ENCODE measurements at places on chromosomes 2 and 18.

DNA sequence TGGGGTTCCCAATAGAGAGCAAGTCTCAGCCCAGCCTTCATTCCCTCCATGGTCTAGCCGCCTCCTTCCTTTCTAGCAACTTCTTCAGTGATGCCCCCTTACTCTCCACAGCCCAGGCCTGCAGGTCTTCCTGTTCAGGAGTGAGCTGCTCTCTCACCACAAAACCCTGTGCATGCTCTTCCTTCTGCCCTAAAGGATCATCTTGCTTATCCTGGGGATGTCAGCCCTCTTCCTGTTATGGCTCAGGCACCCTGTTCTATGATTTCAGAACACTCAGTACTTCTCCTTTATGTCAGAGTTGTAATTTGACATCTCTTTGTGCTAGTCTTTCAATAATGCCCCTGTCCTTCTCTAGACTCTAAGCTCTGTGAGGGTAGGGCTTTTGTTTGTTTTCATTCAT is 19.4 kb downstream of the TMEM178A start:
- DNase-seq: no peak

- no peak for DNase-seq
Measured at GRCh38 chr2:205190528-205190927, 491.8 kb upstream of the NRP2 start.

DNA sequence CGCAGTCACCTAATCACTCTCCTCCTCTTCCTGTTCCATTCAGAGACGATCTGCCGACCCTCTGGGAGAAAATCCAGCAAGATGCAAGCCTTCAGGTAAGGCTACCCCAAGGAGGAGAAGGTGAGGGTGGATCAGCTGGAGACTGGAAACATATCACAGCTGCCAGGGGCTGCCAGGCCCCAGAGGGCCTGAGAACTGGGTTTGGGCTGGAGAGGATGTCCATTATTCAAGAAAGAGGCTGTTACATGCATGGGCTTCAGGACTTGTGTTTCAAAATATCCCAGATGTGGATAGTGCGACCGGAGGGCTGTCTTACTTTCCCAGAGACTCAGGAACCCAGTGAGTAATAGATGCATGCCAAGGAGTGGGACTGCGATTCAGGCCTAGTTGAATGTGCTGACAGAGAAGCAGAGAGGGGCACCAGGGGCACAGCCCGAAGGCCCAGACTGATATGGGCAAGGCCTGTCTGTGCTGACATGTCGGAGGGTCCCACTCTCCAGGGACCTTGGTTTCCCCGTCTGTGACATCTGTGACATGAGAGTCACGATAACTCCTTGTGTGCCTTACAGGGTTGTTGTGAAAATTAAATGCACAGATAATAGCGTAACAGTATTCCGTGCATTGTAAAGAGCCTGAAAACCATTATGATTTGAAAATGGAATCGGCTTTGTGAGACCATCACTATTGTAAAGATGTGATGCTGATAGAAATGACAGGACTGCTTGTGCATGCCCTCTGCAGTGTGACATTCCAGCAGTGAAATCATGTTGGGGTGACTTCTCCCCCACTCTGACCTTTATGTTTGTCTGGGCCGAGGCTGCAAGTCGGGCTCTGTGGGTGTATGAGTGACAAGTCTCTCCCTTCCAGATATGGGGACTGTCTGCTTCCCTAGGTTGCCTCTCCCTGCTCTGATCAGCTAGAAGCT is 510 bp downstream of the IL1RN start:
- no peak for DNase-seq

- no peak for DNase-seq
Measured at GRCh38 chr18:13577091-13577697, 149.2 kb downstream of the FAM210A start.

- DNase-seq: no peak
Measured at GRCh38 chr18:3234457-3234856, 13.1 kb upstream of the MYL12A start.

DNA sequence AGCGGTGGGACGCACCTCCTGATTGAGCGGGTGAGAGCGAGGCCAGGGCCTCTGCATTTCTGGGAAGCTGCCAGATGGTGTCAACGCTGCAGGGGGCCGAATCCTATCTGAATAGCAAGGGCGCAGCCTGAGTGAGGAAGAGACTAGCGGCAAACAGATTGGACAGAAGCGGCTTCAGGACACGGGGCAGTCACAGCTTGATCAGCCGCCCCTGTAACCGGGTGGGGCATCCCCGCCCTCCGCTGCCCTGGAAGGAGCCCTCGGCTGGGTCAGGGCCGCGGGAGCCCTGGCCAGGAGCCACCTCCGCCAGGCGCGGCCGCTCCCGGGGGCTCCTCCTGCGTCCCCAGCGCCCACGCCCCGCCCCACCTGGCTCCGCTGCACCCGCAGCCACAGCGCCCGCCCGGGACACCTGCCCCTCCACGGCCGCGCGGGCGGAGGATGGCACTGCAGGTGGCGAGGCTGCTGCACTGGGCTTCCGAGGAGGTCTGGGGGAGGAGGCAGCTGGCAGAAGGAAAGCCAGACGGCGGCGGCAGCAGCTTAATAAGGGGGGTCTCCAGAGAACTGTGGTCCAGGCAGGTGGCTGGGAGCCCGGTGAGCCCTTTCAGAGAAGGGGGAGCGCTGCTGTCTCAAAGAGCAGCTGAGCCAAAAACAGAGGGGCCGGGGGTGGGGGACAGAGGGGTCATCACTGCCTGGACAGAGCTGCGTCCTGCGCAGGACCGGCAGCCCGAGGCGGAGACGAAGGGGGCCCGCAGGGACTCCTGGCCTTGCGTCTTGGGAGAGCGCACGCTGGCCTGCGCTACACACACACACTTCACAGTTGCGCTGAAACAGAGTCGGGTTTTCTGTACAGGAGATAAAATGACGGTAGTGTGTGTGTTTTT is 18.8 kb upstream of the SOX11 start:
- no peak for DNase-seq

DNA sequence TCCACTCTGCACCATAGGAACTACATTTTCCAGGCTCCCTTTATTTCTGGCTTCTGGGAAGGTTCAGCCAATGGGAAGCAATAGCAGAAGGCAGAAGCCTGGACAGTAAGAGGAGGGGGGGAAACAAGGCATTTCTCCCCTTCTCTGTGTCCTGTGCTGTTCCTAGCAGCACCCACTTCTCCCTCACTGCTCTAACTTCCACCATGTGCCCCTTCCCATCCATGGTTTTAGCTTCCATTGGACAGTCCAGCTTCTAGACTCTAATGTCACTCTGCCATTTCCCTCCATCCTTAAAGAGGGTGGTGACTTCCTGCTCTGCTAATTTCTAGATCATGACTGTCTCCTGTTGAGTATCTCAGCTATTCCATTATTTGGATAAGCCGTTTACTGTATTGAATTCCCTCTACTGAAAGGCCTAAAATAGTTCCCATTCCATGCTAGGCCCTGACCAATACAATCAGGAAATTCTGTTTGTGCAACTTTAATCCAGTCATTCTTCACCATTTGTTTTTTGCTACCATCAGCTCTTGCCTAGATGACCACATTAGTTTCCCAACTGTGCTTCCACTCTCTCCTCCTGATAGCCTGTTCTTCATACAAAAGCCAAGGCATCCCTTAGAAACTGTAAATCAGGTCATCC is 20.8 kb upstream of the LYPD1 start:
- DNase-seq: no peak

DNA sequence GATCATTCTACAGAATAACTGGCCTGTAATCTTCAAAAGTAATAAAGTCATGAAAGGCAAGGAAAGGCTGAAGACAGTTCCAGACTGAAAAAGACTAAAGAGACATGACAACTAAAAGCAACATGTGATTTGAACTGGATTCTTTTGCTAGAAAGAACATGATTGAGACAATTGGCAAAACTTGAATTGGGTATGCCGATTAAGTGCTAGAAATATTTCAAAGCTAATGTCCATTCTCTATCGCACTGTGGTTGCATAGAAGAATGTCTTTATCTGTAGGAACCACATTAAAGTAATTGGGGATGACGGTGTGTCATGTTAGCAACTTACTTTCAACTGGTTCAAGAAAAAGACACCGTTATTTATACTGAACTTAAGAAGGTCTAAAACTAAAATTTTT is 98.5 kb downstream of the EXOC6B start:
- no peak for DNase-seq

DNA sequence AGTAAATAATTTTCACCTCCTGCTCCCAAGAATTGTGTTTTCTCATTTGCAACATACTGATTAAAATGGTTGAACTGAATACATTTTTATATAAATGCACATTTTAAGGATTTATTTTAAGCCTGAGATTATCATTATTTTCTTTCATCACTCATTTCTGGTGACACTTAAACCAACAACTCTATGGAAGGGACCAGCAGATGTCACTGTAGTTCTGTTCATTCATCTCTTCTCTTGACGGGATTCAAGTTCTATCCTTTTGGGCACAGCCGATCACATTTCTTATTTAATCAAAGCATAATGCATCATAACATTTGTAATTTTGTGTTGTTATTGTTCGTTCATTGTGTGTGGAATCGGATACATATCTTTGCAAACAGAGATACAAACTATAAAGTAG is 417.9 kb downstream of the HRH4 start:
- no peak for DNase-seq

DNA sequence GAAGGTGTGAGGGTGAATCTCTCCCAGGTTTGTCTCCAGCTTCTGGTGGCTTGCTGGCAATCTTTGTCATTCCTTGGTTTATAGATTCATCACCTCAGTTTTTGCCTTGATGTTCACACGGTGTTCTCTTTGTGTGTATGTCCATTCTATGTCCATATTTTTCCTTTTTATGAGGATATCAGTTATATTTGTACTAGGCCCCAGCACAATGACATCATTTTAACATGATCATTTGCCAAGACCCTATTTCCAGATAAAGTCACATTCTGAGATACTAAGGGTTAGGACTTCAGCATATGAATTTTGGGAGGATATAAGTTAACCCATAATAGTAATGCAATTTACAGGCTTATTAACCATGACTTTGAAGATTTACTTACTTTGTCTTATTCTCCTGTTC is 649.0 kb downstream of the CPS1 start:
- no peak for DNase-seq

- no peak for DNase-seq
Measured at GRCh38 chr2:223576873-223577272, 25.3 kb downstream of the SCG2 start.

DNA sequence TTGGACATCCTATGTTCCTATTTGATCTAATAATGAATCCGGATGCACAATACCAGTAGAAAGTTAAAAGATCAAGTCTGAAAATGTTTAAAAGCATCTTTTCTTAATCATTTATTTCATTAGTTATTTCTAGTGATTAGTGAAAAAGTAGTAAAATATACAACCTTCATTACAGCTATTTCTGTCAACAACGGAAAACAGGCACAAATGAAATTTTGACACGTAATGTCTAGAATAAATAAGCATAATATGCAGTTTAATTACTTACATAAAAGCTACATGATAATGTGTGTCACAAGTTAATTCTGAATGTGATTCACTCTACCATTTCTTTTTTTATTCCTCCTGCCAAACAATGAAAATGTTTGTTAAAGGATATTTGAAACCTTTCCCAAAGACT is 216.1 kb downstream of the MYCN start:
- DNase-seq: no peak

DNA sequence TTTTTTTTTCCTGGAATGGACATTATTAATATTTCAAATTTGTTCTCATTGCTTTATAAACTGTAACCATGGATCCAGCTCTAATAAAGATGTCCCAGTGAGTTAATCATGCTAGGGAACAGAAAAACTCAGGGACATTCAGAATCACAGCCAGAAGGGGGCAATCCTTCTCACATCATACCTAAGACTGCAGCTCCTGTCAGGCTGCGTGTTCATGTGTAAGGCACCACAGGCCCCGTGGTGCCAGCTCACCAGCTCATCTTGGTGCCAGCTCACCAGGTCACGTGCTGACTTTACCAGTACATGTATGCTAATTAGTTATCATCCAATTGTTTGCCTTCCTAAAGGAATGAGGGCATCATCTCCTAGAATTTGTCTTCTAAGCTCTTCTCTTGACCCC is 84.7 kb upstream of the NEDD4L start:
- no peak for DNase-seq

- DNase-seq: no peak
Measured at GRCh38 chr18:34676816-34677574, 33.1 kb upstream of the DTNA start.

DNA sequence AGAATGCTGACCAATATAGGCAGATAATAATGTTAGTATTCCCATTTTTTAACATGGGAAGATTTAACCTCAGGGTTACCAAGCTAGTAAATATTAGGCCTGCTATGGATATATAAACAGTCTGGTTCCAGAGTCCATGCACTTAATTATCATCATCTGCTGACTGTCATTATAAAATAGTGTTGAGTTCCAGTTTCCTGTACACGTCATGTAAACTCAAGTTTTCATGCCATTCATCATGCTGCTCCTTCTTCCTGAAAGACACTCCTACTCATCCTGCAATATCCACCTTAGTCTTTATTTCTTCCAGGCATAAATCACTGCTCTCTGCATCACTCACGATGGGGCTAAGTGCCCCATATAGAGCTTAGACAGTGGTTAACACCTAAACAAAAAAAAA is 420.8 kb upstream of the SPHKAP start:
- DNase-seq: no peak

DNA sequence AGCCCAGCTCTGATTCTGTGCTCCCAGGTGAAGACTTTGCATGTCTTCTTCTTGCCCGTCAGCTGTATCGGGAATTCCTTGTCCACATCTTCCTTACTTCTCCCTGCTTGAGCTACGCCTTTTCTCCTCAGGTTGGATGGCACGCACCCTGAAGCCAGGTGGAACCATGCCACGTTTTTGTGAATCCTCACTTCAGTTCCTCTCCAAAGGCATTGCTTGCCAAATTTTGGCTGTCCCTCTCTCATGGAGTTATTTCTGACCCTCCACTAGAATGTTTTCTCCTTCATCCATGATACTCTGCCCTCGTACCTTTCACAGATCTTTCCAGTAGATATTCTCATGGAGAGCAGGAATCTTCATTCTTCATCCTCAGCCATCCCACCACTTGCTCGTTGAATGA is 20.2 kb downstream of the ZCCHC2 start:
- DNase-seq: no peak

- no peak for DNase-seq
Measured at GRCh38 chr18:75107196-75107930, 101.6 kb downstream of the PTGR3 start.

GRCh38 chr2:101124643-101125366 is 26.4 kb downstream of the TBC1D8 start:
- no peak for DNase-seq

DNA sequence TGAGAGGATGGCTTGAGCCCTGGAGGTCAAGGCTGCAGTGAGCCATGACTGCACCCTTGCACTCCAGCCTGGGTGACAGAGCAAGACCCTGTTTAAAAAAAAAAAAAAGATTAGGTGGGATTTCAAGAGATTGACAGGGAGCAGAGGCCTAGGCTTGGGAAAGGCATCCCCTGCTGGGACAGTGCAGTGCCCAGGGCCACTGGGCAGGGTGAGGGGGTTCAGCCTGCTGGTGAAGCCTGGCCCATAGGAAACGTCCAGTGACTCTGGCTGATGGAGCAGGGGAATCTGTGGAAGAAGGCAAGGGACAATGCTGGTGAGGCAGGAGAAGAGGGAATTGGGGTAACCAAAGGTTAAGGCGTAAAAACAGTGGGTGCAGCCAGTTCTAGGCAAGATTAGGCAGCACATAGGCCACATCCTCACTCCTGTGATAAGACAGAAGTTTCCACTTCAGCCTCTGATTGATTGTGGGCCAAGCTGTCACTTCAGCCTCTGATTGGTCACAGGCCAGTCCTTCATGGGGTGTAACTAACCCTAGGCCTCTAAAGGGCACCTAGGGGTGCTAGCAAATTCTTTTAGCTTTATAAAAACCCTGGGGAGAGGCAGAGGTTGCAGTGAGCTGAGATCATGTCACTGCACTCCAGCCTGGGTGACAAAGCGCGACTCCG is 128.6 kb downstream of the MSH2 start:
- DNase-seq: no peak
